Right atrium auricular region (tissue), 2 donors: ENCODE measurements at places on chromosomes 5 and 9.

- no peak for DNase-seq
Measured at GRCh38 chr5:73901043-73901442, 275.0 kb downstream of the ARHGEF28 start.

GRCh38 chr9:129385211-129385934 is 207.3 kb upstream of the IER5L start:
- DNase-seq = no peak

GRCh38 chr5:14331386-14331781 is 188.2 kb downstream of the TRIO start:
- no peak for DNase-seq

DNA sequence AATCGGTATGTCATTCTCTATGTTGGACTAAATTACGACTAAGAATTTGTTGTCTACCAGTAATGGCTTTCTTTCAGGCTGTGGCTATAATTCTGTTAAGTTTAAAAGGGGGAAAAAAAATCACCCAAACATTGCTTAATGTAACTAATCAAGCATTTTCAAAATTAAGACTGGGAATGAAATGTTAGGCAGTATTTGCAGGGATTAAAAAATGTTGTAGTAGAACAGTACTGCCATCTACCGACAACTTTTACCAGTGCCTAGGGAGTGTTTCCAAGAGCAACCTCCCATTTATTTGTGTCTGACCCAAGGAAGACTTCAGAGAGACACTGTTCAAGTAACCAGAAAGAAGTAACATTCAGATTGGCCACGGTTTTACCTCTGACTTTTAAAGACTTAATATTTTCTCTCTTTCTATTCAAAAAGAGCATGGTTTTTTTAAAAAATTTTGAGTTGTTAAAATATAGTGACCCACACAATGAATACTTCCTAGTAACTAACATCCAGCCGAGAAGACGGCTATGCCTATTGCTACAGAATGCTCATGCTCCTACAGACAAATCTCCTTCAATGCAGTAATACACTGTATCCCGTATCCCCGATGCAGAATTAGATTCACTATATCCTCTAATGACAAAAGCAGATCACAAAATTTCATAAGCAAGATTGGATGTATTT is 92.4 kb downstream of the ARL15 start:
- DNase-seq = no peak

DNA sequence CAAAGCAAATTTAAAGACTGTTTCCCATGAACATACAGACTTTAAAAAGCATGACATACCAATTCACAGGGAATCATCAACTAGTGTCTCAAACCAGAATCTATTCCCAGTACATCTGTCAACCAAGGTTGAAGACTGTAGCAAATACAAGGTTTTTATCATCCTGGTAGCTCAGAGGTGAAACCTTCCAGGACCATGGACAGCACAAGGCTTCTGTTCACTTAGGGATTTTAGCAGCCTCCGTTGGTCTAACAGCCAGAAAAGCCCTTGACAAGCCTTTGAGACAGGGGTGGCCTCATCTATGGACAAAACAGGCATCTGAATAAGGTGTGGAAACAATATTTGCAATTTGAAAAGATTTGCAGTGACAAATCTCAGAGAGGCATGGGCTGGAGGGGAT is 119.0 kb downstream of the TRIM32 start:
- DNase-seq = no peak

DNA sequence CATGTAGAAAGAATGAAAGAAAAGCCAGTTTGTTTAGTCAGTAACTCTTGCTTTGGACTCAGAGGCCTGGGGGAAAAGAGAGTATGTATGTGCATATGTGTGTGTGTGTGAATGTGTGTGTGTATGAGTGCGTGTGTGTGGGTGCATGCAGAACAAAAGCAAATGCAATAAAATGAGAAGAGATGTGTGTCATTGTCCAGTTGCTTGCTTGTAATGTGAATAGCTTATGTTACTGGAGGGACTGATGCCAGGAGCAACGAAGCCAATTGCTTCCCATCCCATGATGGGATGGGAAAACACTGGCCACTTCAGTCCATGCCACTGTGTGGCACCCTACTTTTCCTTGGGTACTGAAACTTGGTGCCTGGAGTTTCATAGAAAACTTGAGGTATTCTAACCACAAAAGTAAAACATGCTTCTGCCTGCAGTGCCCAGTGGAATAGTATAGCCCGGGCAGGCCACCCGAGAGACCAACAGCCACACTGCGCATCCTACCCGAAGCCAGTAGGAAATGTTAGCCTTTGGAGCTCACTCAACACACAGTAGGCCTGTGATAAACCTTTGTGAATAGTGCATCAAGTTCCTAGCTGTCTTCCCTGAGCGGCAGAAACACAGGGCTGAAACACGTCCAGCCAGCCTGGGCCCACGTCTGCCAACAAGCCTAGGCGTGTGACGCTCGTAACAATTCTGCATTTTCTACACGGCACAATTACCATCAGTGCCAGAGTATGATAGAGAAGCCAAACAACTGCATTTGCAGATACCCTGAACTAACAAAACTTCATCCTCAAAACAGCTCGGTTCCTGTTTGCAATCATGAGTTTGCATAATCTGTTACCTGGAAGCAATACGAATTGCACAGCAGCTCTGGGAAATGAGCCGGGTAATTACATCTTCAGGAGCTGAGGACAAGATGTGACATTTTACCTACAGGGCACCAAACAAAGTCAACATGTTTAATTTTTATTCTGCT is 198.1 kb downstream of the SYK start:
- DNase-seq = no peak

- no peak for DNase-seq
Measured at GRCh38 chr5:78328585-78329173, 31.7 kb upstream of the SCAMP1 start.

DNA sequence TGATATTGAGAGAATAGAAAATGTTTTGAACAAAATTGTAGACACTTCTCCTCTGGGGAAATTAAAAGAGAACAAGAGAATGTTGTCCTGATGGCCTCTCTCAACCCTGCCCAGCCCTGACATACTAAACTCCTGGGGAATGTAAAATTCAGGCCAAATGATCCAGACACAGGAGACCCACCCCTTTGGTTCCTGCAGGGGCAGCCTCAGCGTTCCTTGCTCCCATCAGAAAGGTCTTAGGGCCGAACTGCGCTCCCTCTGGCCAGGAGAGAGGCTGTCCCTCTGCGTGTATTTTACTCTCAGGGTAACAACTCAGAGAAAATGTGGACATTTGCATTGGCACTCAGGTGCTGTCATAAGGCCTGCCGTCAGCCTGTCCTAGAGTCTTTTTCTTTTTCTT is 616.3 kb upstream of the KLF4 start:
- no peak for DNase-seq

DNA sequence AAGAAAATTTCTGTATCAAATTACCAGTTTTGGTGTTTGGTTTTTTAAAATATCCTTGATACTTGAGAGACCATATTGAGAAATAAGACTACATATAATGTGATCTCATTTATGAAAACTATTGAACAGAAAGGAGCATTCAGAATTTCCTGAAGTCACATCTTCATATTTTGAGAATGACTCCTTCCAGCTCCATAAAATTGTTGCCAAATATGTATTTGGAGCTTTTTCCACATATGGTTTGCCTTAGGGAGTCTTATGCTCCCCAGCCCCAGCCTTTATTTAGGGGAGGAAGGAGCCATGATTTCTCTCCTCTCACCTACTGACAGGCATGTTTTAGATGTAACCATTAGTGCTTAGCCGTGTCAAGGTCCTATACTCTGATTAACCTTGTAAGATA is 51.1 kb downstream of the GCNT1 start:
- DNase-seq = no peak

DNA sequence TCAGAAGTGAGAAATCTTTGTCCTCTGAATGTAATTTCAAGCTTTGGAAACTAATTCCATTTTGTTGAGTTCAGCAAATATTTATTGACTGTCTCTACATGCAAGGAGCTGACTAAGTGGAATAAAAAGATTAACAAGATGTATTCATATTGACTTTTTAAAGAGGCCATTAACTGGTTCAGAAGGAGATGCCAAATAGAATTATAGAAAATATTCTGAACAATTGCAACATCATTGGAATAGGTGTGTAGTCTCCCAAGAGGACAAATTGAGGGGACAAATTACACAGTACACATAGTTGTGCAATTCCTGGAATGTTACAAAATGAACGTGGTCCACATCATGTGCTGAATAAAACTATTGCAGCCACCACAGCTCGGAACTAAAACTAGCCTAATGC is 224.2 kb downstream of the NPR3 start:
- DNase-seq = no peak

DNA sequence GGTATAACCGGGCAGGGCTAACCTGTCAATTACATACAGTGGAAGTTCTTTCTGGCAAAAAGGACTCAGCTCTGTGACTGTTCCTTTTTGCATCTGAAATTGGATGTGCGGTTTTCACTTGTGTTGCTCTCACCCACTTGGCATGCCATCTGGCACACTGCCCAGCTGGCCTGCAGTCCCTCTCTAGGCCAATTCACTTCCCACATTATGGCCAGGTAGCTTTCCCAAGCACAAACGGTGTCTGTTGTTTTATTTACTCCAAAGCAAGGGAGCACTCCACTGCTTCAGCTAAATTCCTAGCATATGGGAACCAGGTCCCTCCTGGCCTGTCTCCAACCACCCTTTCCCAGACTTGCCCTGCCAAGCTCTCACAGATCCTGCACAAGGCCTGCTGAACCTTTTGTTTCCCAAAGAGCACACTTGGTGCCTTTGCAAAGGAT is 132.5 kb downstream of the SEMA6A start:
- no peak for DNase-seq

GRCh38 chr5:4205398-4205797 is 609.8 kb downstream of the IRX1 start:
- peak; percentile 53 for DNase-seq
